Stimulated activated CD4-positive, alpha-beta T cell treated with anti-CD3 and anti-CD28 coated beads, Interleukin-2, amount 100 ng/mL, for 4 hours (primary cell): ENCODE measurements at places on chromosomes 12 and 14.

DNA sequence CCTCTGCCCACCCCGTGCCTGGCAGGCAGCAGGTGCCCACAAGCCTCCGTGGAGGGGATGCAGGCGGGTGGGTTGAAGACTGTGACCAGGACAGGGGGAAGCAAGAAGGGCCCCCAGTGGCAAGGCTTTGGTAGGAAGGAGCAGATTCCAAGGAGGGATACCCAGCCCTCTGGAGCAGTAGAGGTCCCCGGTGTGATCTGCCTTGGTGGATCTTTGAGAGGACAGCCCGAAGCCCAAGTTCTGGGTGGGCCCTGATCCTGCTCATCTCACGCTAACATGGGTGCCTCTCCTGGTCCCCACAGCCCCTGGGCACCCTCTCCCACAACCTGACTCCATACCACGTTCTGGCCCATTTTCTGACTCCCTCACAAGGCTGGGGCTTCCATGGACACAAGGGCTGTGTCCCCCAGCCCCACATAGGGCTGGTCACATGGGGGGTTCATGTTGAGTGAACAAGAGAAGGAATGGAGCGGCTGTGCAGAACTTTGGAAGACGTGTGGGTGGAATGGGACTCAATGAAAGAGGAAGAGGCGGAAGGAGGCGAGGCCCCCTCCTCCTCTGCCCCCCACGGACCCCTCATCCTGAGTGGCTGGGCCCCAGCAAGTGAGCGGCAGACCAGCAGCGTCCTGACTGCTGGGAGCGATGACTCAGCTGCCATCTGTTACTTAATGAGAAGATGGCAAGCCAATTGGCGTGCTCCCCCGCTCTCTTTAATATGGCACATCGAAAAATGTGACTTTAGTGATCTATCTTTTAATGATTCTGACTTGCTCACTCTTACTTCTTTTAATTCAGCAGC lies 77.0 kb upstream of the BCL11B start:
- DNase-seq = no peak

DNA sequence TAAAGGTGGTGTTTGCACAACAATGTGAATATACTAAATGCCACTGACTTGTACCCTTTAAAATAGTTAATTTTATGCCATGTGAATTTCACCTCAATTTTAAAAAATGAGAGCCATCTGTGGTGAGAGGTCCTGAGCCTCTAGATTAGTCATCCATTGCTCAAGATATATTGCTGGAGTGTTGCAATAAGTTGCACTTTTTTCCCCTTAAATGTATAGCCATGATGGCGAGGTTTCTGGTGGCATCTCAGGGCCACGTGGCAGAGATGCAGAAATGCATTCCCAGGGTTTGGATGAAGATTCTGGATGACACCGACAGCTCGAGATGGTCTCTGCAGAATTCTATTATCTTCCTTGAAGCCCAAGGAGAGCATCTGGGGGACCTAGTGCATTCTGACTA lies 153.7 kb downstream of the AACS start:
- no peak for DNase-seq

DNA sequence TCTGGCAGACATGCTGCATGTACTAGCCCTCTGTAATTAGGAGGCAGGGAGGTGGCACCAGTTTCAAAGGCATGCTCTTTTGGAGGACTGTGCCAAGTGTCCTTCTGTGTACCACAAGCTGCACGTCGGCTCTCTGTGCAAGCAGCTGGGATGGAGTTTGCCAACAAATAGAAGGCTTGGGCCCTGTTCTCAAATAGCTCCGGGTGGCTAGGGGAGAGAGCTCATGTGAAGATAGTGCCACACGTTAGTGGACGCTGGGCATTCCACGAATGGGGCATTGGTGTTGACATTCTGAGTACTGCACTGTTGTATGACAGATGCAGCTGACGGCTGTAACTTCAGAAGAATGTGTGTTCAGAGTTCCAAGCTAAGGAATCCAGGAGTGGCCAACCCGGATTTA lies 4.4 kb downstream of the AACS start:
- DNase-seq = no peak

- DNase-seq = no peak
Observed at GRCh38 chr14:95156161-95157047, 925 bp downstream of the DICER1 start.

- DNase-seq = peak; percentile 34
Observed at GRCh38 chr14:100640471-100641273, 53.5 kb upstream of the BEGAIN start.
